Smooth muscle cell of the umbilical artery (primary cell): ENCODE measurements at places on chromosomes 11 and 22. TPM values are rescaled to one million over a fixed set of nuclear protein-coding genes. Genes with fewer than 3 reads are reported as not detected.

Gene TRIM68
- 10.2 and 11.9 TPM in 2 replicates for total RNA-seq

Gene SLC6A5
- not detected in 2 replicates for total RNA-seq

Gene CARD10
- 2.1 and 7.5 TPM in 2 replicates for total RNA-seq

Gene TMEM151A
- under 0.01 and 0.42 TPM in 2 replicates for total RNA-seq
